PC-9 (cell line): ENCODE measurements at places on chromosomes 2 and 18. TPM values are rescaled to one million over a fixed set of nuclear protein-coding genes. Genes with fewer than 3 reads are reported as not detected.

- no peak for DNase-seq
Measured at GRCh38 chr18:13284330-13285027, 65.9 kb downstream of the LDLRAD4 start.

GRCh38 chr2:103295591-103295990 lies 533.8 kb downstream of the TMEM182 start:
- DNase-seq: no peak

GRCh38 chr2:141557329-141558095 lies 573.3 kb downstream of the LRP1B start:
- DNase-seq: no peak

DNA sequence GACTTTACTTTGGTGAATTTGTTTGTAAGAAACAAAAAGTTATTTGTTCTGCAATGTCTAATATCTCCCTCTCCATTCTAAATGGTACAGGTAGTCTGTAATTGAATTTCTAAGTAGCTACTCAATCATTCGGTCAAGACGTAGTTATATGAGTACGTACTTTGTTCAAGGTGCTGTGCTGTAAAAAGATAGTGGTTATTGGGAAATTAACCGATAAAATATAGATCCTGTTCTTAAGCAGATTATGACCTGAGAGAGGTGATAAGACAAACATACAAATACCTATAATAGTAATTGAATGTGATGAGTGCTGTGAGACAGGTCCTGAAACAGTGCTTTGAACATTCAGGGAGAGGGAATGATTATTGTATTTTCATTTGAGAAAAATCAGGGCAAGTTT lies 7.1 kb downstream of the NCOA1 start:
- DNase-seq: no peak

DNA sequence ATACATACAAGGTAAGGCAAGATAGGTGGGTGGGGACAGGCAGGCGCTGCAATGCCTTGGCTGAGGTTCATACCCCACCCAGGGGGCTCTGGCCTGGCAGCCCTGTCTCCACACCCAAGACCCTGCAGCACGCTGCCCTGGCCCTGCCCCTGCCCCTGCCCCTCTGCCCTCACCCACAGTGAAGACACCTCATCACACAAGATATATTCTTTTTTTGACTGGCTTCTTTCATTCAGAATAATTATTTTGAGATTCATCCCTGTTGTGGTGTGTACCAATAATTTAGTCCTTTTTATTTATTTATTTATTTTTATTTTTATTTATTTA lies 11.4 kb upstream of the B3GNT7 start:
- DNase-seq: no peak

GRCh38 chr2:113915082-113915819 lies 25.4 kb downstream of the ACTR3 start:
- DNase-seq: no peak

- DNase-seq: no peak
Measured at GRCh38 chr2:130251873-130252620, 53.8 kb upstream of the TUBA3E start.

- DNase-seq: no peak
Measured at GRCh38 chr2:62895632-62896009, 155.0 kb upstream of the OTX1 start.

DNA sequence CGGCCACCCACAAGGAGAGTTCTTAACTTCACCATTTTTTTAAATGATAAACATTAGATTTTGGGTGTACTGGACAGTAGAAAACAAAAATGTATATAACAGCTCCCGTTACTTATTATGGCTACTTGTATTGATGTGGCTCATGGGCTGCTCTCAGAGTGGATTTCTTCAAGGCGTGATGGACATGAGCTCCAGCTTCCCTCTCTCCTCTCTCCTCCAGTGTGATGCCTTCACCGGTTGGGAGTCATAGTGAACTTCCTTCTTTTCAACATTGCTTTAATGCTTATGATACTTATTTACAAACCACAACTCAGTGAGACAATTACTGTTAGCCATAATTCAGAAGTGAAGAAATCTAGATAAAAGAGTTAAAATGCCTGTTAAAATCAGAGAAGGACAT lies 515.2 kb downstream of the RNF144A start:
- no peak for DNase-seq

DNA sequence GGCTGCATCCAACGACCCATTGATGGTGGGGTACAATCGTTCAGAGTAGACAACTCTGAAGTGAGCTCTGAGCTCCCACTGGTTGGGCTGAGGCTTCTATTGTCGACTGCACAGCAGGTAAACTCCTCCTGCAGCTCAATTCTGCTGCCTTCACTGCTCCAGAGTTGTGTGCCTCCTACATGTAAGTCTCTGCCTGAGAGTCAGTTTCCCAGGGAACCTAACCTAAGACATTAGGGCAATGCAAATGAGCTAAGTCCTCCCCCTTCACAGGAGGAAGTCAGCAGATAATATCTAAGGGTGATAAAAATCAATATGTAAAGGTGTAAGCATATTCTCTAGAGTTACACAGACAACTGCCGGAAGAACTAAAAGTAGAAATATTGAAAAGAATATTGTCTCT lies 22.5 kb upstream of the ACYP2 start:
- DNase-seq: no peak

GRCh38 chr2:238873381-238873801 lies 25.5 kb downstream of the TWIST2 start:
- no peak for DNase-seq

DNA sequence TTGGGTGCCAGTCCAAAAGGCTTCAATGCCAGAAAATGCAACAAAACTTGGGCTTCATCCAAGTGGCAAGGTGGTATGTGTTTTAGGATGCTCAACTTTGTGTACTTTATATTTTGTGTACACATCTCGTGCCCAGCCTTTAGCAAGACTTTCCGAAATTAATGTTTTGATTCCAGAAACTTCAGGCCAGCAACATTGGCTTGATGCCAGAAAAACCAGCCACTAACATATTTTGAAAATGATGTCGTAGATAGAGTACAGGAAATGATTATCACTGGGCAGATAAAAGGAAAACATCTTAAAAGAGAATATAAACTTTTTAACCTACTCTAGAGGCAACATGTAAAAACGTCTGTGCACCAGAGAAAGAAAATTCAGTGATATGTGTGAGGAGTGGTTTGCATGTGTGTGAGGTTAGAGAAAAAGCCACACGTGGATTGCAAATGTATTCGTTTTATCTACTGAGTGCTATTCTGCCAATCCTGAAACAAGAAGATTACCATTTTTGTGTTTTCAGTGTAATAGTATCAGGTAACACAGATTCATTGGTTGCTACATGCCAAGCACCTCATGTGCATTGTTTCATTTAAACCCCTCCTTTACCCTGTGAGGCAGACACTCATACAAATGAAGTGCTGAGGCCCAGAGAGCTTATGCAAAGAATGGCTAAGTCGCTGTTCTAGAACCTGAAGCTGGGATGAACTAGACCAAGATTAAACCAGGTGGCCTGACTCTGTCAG lies 264.8 kb downstream of the C1D start:
- no peak for DNase-seq

DNA sequence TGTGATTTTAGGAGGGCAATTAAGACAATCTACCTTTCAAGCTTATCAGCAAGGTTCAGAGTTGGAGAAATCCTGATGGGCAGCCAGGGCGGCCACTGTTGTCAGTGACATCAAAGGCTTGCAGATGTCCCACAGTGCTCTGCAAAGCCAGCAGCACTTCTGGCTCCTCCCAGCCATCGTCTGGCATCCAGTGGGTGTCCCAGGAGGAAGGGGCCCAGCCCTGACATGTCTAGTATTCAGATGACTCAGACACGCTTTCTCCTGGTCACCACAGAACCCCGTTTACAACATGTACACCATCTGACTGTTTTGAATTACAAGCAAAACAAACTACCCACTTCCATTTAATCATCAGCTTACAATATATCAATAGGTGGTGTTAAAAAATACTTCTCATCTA lies 61.4 kb downstream of the CYRIA start:
- no peak for DNase-seq

GRCh38 chr2:109218087-109218791 lies 89.2 kb downstream of the SH3RF3 start:
- no peak for DNase-seq

- DNase-seq: no peak
Measured at GRCh38 chr2:50956886-50957285, 75.0 kb downstream of the NRXN1 start.

GRCh38 chr2:18125303-18125702 lies 246.8 kb downstream of the KCNS3 start:
- DNase-seq: no peak

- no peak for DNase-seq
Measured at GRCh38 chr2:106168657-106169056, 25.4 kb downstream of the UXS1 start.

The MC5R gene
- not detected in 2 replicates for total RNA-seq

The SRD5A2 gene
- total RNA-seq: not detected in 2 replicates

The PLA2R1 gene
- 0.33 and 0.40 TPM in 2 replicates for total RNA-seq

The IL1A gene
- total RNA-seq: 0.55 TPM in 2 replicates

The DYNC2LI1 gene
- total RNA-seq: 26.5 and 27.1 TPM in 2 replicates

The OBSL1 gene
- total RNA-seq: 110 and 161 TPM in 2 replicates

The SP140L gene
- 15.1 and 23.6 TPM in 2 replicates for total RNA-seq

The PEX13 gene
- total RNA-seq: 28.4 and 32.4 TPM in 2 replicates

The IL1R1 gene
- total RNA-seq: 5.0 and 6.5 TPM in 2 replicates

The TMEM200C gene
- total RNA-seq: not detected in 2 replicates

The MATN3 gene
- 1.0 and 1.9 TPM in 2 replicates for total RNA-seq

The FAP gene
- not detected in 2 replicates for total RNA-seq

The APCDD1 gene
- total RNA-seq: not detected in 2 replicates

The ALPP gene
- total RNA-seq: 47.5 and 57.8 TPM in 2 replicates
